ENCODE measurements at places on chromosomes 7 and 10.

- no peak for DNase-seq
Observed at GRCh38 chr10:101221549-101221948, 7.7 kb downstream of the LBX1 start.

- no peak for DNase-seq
Observed at GRCh38 chr10:75827587-75828021, 396.2 kb downstream of the LRMDA start.

DNA sequence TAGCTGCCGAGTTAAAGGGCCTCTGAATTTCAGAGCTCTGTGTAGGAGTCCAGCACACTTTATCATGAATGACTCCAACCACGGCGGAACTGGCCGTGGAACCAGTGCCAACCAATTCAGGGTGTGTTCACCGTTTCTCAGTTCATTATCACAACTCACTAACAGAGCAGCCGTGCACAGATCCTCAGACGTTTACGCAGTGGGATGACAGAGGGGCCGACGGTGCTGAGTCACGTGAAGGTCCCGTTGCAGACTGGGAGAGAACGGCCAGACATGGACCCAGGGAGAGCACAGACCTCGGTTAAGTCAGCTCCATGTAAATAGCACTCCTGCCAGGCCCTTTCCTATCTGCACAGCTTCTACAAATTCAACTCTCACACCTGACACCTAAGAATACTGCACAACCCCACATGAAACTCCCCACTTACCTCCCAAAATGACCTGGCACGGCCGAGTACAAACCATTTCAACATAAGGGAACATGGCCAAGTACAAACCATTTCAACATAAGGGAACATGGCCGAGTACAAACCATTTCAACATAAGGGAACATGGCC is 95.5 kb downstream of the DIP2C start:
- no peak for DNase-seq

DNA sequence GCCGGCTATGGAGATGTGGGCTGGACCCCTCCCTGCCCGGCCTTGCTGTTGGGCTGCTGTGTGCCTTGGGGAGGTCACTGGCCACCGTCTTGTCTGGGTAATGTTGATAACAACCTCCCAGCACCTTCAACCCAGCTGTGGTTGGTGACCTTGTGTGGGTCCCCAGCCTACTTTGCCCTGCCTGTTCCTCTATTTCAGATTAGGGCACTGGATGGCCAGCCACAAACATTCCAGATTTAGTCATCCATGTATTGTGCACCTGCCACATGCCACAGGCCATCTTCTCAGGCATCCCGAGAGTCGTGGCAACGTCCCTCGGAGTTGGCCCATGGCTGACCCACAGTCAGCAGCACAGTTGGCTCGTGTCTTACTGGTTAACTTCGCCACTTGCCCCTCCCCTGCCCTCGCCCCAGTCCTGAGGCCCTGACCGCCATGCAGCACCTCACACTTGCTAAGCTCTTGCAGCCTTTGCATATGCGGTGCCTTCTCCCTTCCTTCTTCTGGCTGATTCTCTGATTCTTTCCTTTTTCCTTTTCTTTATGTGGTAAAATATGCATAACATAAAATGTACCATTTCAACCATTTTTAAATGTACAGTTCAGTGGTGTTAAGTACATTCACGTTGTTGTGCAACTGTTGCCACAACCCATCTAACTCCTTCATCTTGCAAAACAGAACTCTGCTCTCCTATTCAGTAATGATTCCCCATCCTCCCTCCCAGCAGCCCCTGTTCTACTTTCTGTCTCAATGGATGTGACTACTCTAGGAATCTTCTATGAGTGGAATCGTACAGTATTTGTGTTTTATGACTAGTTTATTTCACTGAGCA is 60.6 kb downstream of the PRF1 start:
- peak; percentile 53 for DNase-seq

Measured in NB4 (cell line).